ENCODE measurements at places on chromosomes 2 and 18.

GRCh38 chr18:213966-214365 is 53.9 kb downstream of the THOC1 start:
- no peak for DNase-seq

DNA sequence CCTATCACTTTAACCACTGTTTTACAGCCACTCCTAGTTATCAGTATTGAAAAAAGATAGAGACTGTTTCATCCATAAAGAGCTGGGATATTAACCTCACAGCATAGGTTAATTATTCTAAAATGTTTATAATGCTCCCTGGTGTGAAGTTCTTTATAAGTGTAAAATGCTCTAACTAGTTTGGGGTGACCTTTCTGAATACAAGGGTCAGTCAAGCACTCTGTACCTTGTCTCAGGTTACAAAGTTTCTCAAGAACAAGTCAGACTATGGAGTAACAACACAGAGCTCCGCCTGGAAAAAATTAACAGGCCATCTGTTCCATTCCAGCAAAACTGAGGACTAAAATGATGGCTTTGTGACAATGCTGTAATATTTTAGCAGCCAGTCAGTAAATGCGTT is 107.4 kb downstream of the NOL4 start:
- DNase-seq, result no peak

DNA sequence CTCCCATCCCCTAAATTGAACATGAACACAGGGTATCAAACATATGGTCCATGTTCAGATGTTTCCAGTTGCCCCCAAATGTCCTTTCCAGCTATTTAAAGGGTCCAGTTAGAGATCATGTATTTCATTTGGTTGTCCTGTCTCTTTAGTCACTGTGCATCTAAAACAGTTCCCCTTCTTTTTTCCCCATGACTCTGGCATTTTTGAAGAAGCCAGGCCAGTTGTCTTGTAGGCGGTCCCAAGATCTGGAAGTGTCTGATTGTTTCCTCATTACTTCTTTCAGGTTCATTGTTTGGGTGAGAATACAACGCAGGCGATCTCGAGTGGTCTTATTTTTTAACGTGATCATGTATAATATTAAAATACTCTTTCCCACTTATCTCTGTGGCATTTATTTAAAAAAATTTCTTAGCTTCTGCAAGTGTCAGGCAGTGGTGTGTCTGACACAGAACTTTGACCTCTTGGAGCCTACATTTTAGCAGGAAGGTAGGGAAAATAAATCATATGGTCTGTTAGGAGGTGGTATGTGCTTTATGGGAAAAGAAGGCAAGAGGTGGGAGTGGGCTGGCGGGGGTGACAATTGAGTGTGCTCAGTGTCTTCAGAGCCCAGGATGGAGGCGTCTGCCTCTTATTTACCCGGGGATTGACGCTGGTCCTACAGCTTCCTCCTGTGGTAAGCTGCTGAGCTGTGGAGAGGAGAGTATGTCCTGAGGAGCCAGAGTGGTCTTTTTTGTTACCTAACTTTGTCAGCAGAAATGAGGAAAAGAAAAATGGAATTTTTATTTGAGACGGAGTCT is 8.1 kb downstream of the RAB31 start:
- no peak for DNase-seq

DNA sequence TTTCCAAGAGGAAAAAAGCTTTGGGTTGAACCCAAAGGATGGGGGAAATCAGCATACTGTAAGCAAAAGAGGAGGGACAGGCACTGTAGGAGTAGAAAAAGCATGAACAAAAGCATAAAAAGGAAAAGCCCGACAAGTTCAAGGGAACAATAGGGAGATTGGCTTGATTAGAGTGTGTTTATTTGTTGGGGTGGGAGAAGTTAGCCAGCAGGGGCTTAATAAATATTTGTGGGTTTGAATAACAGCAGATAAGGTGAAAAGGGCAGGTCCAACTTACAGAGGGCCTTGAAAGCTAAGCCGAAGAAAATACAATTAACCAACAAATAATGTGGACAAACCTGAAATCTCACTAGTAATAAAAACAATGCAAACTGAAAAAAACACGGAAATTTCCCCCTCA is 126.7 kb downstream of the THADA start:
- no peak for DNase-seq

DNA sequence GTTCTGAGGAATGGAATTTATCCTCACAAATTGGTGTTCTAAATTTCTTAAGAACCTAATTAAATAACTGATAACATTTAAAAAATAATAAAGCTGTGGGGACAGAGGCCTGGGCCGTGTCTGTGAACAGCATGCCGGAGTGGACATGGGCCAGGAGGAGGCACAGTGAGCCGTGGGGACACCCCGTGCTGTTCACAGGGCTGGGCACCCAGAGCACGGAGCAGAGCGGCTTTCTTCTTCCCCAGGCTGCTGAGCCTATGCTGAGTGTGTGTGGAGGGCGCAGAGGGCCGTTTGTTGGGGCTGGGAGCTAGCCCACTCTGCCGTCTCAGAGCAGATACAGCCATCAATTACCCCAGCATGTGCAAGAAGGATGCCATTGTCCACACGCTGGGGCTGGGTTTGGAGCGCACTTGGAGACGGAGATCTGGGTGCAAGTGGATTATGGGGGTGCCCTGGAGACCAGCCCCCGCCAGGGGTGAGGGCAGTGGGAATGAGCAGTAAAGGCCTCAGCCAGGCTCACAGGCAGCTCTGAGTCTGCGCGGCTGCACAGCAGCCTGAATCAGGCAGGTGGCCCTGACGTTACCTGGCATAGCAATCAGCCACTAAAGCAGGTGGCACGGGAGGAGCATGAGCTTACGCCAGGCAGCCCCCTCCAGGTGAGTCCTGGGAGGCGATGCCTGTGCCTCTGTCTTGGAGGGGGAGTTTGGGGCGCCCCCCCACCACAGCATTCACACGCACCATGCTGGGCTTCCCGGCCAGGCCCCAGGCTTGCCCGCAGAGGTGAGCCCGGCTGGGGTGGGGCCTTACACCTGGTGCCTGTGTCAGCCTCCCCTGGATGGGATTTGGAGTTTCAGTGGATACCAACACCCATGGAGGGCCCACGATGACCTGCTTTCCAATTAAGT is 52.1 kb upstream of the SLC66A3 start:
- DNase-seq, result no peak

DNA sequence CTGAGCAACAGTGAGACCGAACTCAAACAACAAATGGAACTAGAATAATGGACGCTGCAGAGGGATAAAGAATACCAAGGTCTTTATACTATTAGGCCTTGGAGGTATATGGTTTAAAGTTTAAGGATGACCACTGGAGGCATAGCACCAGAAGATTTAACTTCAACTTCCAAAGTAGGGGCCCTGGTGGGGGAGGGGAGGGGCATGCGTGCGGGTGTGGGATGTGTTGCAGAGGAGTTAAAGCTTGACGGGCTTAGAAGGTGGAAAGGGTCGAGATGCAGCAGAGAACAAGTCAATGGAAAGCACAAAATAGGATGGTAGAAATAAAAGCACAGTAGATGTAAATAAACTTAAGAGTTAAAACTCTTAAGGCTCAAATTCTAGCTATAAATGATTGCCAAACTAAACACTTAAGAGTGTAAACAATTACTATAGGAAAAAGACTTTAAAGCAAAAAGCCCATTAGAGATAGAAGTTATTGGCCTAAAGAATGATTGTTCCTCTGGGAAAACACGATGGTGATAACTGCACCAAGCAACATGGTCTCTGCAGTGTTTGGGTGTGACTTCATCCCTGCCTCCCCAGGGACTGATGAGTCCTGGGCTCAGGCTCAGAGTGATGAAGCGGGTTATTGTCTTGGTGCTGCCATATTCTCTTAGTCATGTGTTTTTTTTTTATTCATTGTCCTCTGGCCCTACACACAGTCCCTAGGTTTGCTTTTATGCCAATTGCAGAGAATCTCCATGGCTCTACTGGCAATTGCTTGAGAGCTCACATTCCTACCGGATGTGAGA is 13.0 kb downstream of the RRM2 start:
- no peak for DNase-seq

GRCh38 chr2:96701636-96702035 is 38.2 kb downstream of the LMAN2L start:
- no peak for DNase-seq

DNA sequence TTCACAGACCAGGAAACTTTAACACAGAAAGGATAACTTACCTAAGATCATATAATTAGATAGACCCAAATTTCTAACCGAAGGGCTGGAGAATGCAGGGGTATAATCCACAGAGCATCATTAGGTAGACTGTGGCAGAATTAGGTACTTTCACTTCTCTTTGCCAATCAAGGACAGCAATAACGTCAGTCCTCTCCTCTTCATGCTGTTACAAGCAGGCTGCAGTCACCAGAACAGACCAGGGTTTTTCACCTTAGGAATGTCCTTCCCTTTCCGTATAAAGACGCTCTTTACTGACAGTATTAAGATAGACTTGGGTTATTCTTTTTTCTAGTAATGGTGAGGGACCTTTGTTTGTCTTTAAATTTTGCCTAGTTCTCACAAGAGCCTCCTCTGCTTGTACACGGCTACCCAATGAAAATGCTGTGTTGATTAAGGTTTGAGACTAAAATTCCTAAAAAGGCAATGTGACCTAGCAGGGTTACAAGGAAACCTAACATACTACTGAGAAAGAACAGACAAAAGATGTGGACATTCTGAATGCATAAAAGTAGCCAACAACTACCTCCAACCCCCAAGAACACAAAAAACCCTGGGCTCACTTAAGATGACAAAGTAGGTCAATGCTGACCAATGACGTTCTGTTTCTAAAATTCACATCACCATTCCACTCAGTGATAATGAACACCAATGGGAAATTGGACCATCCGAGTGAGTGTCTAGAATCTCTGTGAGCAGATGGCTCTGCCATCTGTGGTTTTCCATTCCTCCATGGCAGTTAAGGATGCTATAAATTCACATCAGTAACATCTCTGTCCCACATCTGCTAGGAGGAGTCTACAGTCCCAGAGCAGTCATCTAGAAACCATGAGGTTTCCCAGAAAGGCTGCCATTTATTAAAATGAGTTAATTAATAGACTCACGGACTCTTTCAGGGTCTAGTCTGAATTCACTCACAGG is 2.1 kb downstream of the PDIA6 start:
- no peak for DNase-seq

DNA sequence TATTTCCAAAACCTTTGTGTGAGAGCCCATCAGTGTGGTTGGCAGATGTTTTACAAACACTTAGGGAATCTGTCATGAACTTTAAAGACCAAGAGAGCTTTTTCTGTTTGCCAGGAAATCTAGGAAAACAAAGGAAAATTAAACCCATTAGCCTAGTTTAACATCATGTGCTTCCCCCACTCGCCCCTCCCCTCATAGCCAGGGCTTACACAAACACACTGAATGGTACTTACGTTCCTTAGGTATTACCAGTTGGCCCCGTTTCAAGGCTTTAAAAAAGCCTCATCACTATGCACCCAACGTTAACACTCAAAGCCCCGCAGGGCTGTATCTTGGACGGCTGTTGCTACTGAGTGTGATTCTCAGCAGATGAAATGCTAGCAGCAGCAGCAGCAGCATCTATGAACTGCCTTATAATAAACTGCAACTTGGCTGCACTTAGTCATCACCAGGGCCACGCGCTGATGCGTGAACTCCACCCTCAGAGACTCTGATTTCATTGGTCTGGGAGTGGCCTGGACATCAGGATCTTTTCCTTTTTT is 20.1 kb upstream of the TTC39C start:
- peak; percentile 43 for DNase-seq

DNA sequence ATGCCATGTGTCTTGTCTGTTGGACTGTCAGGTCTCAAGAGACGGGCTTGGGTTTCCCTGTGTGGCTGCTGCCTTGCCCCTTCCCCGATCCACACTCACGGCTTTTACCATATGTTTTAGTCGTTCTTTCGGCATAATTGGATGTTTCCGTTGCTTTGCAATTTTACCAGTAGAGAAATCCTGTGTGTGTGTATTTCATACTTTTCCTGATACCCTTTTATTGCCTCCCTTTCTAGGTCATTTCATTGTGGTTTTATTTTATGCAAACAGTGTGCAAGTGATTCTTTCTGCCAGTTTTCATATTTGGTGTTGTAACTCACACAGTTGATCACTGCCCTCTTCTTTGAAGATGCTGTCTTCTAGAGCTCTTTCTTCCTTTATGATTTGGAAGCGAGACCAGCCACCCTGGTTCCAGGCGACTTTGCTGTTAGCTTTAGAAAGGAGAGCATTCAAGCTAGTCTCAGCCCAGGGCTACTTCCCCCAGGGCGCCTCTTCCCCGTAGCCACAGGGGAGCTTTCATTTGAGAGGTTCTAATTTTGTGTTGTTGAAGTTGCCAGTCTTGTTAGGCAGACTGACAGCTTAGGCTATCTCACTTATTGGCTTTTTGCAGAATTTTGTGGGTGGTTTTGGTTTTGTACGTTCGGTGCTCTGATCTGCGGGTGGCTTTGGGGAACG is 17.0 kb downstream of the SH3BP4 start:
- DNase-seq, result no peak

- no peak for DNase-seq
These were observed 15.4 kb upstream of the SLC25A52 start for GRCh38 chr18:31776093-31776492.

DNA sequence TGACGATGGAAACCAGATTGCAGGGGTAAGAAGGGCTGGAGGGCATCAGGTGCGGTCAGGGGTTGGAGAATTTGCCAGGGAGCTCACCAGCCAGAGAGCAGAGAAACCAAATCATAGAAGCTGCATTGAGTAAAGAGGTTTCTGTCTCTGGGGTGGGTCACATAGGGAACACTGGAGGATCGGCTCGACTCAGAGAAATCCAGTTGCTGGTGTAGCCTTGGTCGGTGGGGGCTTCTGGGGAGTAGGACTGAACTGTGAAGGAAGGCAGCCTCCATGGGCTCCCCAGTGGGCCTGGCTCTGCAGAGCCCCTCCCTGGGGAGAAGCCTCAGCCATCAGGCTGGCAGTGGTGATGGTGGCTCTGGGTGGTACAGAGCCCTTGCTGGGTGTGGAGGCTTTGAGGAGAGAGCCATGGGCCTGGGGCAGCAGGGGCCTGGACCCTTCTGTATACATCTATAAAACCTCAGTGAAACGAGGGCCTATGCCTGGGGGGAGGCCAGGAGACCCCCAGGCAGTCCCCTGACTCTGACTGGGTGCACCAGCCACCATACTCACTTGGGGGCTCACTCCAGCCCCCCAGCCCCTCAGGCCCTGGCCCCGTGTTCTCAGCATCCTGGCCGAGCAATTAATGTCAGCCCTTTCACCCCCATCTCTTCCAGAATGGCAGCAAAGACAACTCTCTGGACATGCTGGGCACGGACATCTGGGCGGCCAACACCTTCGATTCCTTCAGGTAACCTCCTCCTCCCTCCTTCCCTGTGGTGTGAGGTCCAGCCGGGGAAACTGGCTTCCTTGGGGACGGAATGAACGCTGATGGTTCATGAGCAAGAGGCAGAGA is 124.5 kb downstream of the CTIF start:
- DNase-seq, result no peak

- no peak for DNase-seq
These were observed 57.7 kb upstream of the HPCAL1 start for GRCh38 chr2:10245021-10245420.

DNA sequence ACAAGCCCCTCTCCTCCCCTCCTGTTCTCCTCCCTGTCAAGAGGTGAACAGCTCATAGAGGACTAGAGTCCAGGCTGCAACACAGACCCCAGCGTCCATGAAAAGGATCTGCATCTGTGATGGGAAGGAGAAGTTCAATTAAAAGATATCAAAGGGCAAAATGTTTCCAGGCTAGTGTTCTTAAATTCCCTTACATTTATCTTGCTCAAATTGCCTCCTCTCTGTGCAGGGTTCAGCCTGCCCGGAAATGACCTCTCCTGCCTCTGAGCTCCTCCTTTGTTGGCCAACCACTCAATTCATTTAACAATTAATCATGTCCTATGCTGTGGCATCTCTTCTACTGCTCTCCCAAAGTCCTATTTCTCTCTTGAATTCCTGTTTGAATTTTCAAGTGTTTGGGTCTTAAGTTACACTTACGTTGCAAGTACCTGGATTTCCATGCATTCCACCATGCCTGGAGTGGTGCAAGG is 105.3 kb downstream of the TSN start:
- DNase-seq, result no peak
